IMR-90 (cell line): ENCODE measurements at places on chromosomes 2 and 18. TPM values are rescaled to one million over a fixed set of nuclear protein-coding genes. Genes with fewer than 3 reads are reported as not detected.

KLHL30 gene
- total RNA-seq: under 0.01 TPM in 1 of 2 replicates, not detected in the other

DNA sequence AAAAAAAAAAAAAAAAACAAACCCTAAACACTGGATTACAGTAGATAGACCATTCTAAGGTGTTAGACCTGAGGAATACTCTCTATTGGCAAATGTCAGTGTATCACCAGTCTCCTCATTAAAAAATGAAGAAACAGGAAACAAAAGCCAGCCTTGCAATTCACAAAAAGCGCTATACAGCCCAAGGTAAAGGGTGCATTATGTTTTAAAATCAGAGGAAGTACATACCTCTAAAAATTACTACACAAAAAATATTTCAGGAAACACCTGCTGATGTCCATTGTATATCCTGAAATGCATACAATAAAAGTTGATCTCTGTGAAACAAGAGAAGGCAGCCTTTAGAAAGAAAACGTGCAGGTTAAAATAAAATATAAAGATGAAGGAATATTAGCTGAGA lies 54.9 kb upstream of the TSPYL6 start:
- no peak for DNase-seq

DNA sequence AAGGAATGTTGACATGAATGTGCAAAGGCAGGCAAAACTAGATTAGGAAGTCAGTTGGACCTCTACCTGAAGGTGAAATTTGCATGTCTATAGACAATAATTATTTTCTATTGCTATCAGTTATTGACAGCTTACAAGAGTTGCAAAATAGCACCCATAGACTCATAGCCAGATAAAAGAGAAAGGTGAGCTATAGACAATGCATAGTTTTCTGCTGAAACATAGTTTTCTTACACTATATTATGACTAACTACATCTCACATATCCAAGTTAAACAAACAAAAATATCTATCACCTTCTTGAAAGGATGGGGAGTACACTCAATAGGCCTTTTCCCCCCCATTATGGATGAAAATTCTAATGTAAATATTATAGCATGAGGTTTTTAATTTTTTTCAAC lies 305.0 kb downstream of the PTH2R start:
- DNase-seq: no peak

- DNase-seq: no peak
Measured at GRCh38 chr2:110114831-110115255, 779 bp downstream of the MALL start.
